ENCODE measurements at places on chromosomes 12 and 14. TPM values are rescaled to one million over a fixed set of nuclear protein-coding genes. Genes with fewer than 3 reads are reported as not detected.

Gene JKAMP
- 29.5 TPM for total RNA-seq

Gene DUSP16
- 77.0 TPM for total RNA-seq

Gene MYL2
- total RNA-seq = 6.2 TPM

Gene AJUBA
- 39.9 TPM for total RNA-seq

Gene NAP1L1
- total RNA-seq = 329 TPM

Gene NYNRIN
- 32.7 TPM for total RNA-seq

Gene DBX2
- total RNA-seq = 0.73 TPM

Gene OAS3
- 33.4 TPM for total RNA-seq

Gene NPFF
- not detected for total RNA-seq

GRCh38 chr14:44369401-44370123, 137.5 kb downstream of the FSCB start:
- no peak for DNase-seq

- no peak for DNase-seq
These were observed 225.7 kb downstream of the NUAK1 start for GRCh38 chr12:105912882-105913678.

DNA sequence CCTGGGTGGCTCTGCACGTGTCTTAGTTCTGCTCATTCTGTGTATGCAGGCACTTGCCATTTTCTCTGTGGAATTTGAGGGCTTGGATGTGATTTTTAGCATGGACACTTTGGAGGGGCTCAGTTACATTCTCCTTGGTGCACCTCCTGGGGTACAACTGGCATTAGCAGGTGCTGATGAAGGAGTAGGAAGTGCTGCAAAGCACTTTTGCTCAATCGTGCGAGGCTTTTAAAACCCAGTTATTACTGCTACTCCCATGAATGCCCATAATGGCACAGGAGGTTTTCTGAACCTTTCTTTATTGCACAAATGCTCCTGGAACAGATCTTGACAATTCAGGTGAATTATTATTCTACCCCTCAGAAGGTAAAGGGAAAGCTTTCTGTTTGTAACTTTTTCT, 78.7 kb downstream of the SLC25A47 start:
- DNase-seq = no peak

- DNase-seq = no peak
These were observed 297.0 kb downstream of the SSPN start for GRCh38 chr12:26492406-26492805.

- DNase-seq = no peak
These were observed 368.7 kb upstream of the GARIN6 start for GRCh38 chr12:99278899-99279298.

DNA sequence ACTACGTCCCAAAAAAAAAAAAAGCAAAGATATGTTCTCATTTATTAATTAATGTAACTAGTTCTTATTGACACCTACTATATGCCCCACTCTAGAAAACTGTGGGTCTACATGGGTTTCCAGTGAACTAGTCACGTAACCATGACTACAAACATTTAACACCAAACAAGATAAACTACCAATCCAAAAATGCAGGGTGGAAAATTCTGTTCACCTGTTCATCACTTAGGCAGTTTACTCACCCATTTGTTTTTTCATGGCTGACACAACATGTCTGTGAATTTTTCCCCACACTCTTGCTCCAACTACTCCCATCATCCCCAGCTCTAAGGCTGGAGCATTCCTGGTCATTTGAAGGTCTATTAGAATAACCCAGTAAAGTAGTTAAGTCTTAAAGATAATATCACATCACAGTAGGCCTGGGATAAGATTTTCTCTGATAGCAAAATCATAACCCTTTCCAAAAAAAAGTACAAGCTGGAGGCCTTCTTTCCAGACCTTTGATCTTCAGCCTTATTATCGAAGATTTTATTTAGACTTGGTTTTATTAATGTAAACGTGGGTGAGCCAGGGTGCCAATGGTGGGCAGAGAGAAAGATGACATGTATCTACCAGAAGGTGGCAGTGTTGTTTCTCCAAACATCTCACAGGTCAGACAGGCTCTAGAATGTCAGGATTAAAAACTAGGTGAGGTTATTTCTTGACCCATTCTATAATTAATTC, 61.6 kb upstream of the DAAM1 start:
- DNase-seq = no peak

DNA sequence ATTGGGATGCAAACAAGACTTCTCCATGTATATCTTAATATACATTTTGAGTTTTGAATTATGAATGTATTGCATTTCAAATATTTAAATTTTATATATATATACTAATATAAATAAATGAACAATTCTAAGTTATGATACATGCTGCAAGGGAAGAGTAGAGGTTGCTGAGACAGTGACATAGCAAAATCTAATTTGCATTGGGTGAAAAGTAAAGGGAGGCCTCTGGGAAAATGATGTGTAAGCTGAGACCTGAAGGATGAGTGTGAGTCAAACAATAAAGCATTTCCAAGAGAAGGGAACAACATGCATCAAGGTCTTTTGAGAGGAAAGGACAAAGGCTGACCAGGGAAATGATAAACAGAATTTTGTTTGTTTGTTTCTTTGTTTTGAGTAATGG, 62.9 kb upstream of the PTPRQ start:
- DNase-seq = no peak

DNA sequence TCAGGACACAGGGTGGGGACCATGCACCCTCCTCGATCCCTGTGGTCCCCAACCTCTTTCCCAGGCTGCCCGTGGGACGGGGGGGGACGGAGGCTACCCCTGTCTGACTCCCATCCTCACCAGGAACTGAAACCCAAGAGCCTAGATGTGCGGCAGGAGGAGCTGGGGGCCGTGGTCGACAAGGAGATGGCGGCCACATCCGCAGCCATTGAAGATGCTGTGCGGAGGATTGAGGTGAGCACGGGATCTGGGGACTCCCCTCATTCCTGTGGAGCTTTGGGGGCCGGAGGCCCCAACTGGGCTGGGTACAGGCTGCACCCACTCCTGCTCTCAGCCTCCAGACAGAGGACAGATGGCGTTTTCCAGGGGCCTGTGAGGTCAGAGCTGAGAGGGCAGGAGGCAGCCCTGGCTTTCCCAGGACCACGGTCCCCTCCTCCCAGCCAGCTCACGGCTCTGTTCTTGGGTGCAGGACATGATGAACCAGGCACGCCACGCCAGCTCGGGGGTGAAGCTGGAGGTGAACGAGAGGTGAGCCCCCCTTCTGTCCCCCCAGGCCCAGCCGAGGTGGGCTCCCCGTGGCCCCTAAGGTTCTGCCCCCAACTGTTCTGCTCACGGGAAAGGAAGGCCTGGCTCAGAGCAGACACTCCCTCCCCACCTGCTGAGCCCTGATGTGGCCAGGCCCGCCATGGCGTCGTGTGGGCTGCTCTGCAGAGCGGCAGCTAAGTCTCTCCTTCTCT, 24.2 kb downstream of the HIP1R start:
- DNase-seq = no peak

GRCh38 chr12:125343649-125344048, 278.4 kb downstream of the AACS start:
- DNase-seq = no peak

- no peak for DNase-seq
These were observed 803.5 kb downstream of the FLRT2 start for GRCh38 chr14:86333493-86333892.

GRCh38 chr12:51381226-51382079, 9.8 kb downstream of the GALNT6 start:
- no peak for DNase-seq

DNA sequence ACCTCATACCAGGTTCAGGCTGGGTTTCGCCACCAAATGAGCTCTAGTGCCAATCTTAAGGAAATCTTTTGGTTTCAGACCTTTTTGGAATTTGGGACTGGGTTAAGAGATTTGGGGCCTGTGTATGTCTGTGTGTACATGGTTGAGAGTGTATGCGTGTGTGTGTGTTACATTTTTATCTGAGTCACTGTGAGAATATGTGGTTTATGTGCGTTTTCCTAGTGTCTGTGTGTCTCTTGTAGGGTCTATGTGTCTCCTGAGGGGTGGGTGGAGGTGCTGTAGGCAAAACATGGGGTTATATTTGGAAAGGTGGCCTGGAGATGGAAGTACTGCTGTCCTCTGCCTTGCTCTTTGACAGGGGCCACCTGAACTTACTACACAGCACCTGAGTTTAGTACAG, 17.9 kb downstream of the C12orf43 start:
- no peak for DNase-seq

DNA sequence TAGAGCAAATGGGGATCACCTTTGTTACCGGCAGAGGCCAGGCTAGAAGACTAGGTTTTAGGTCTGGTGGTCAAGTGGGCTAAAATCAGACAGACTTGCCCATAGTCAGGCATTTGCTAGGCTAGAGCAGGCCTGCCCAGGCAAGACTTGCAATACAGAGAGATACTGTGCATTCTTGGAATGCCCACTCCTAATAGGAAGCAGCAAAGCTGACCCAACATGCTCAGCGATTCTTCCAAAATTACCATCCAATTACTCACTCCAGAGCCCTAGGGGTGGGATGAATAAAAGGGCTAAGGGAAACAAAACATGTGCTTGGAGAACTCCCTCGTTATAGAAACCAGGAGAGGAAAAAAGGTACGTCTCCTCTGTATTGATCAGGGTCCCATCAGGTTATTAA, 187.8 kb upstream of the AMIGO2 start:
- DNase-seq = no peak

- DNase-seq = no peak
These were observed 115.0 kb upstream of the MDM1 start for GRCh38 chr12:68446901-68447796.

GRCh38 chr12:14326699-14327098, 38.8 kb upstream of the ATF7IP start:
- DNase-seq = no peak

DNA sequence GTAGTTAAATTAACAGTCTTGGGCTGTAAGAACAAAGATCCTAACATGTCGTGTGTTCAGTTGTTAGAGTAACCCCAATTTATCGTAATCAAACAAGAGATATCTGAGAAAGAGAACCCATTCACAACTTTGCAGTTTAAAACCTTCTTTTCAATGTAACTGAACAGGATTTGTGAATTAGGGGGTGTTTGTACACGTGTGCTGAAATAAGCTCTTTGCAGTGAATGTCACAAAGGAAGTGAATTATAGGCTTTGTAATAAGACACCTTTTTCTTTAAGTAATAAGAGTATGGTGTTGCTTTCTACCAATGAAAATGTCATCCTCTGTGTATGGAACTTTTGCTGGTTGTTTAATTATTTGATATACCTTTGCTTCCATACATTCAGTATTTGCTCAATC, 114.0 kb downstream of the ALX1 start:
- DNase-seq = no peak

- DNase-seq = peak; percentile 53
These were observed 988 bp upstream of the TMEM263 start for GRCh38 chr12:106954462-106955376.

- DNase-seq = no peak
These were observed 174.2 kb upstream of the SLC38A2 start for GRCh38 chr12:46546634-46547273.

DNA sequence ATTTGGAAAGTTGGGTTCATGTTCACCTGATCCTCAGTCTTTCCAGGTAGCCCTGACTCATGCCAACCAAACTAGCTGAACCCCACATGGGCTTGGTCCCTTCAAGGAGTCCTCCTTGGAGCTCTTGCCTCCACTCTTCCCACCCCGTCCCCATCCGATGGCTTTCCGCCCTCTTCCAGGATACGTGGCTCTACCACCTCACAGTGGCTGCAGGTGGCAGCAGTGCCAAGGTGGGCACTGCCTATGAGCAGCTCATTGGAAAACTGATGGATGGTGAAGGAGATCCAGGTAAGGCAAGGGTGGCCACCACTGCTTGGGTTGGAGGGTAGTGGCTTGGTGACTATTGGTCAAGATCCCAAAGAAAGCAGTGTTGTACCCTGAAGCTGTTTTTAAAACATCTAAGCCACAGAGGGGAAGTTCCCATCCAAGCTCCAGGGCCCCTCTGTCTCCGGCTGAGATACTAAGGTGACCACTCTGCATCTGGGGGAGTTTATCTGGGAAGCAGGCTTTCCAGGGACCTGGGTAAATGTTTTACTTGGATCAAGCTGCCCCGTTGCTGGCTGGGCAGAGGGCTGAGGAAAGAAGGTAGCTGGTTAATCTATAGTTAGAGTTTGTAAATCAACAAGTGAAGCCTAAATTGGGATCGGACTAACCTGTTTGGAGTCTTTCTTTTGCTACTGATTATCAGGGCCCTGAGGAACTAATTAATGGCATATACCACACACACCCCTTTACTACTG, 23.7 kb downstream of the PIGH start:
- no peak for DNase-seq

DNA sequence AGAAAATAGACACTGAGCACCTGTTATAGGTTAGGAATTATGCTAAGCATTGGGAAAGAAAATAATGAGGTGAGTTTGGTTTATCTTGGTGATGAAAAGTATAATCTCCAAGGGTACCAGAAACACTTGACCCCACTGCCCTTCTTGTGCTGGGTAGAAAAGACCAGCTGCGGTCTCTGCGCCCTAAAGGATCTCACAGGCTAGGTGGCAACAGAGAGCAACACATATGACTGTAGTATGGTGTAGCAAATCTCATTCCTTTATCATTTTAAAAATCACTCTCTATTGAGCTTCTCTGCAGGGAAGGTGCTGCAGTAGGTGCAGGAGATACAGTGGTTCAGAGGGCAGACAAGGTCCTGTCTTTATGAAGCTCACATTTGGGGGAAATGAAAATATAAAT, 26.1 kb downstream of the NRXN3 start:
- DNase-seq = no peak

- DNase-seq = no peak
These were observed 93.7 kb downstream of the RIN3 start for GRCh38 chr14:92607251-92607650.

DNA sequence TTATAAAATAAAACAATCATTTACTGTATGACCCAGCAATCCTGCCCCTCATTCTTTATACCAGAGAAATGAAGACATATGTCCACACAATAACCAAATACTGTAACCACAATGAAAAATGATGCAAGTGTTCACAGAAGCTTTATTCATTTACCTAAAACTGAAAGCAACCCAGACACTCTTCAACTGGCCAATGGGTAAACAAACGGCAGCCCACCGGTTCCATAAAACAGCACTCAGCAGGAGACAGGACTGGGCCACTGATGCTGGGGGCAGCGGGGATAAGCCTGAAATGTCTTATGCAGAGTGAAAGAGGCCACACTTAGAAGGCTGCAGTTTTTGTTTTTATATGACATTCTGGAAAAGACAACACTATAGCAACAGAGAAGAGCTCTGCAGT, 15.1 kb downstream of the DDX51 start:
- no peak for DNase-seq

DNA sequence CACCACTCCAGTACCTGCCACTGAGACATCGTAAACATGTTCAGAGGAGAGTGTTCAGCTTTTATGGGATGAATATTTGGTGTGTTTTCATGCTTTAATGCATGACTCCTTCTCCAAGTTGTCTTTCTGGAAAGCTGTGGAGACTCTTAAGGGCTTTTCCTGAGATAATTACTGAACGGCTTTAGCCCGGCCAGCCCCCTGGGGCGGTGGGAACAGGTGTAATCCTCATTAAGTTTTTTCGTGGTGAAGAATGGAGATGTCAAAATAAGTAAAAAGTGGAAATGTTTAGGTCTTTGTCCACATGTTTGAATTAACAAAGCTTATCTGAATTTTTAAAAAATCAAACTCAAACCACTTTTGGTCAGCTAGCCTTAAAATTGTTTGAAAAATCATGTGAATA, 1.5 kb downstream of the SYNE2 start:
- no peak for DNase-seq

- DNase-seq = no peak
These were observed 17.7 kb downstream of the DTD2 start for GRCh38 chr14:31439561-31439960.
